ENCODE measurements at places on chromosomes 5 and 9. TPM values are rescaled to one million over a fixed set of nuclear protein-coding genes. Genes with fewer than 3 reads are reported as not detected.

Gene FREM1
- 3.5 TPM for total RNA-seq

Gene CEP120
- total RNA-seq: 46.8 TPM

Gene PFN3
- not detected for total RNA-seq

Gene COL27A1
- total RNA-seq: 1.6 TPM

Gene KCNN2
- 33.9 TPM for total RNA-seq

Gene DIRAS2
- 97.1 TPM for total RNA-seq

Gene TAS2R1
- not detected for total RNA-seq

Gene PCDHGA7
- 7.6 TPM for total RNA-seq

Gene GPX8
- total RNA-seq: 4.2 TPM

Gene PCDHA11
- 22.8 TPM for total RNA-seq

Gene CENPK
- total RNA-seq: 12.0 TPM

Gene DNM1
- 155 TPM for total RNA-seq

Gene SPINK7
- not detected for total RNA-seq

Gene ROPN1L
- total RNA-seq: 12.0 TPM

Gene FBXW2
- 63.7 TPM for total RNA-seq

Gene FCN2
- not detected for total RNA-seq

Gene OMD
- 1.6 TPM for total RNA-seq

Gene NUTM2F
- not detected for total RNA-seq

Gene RNF208
- 1.8 TPM for total RNA-seq

Gene ENC1
- total RNA-seq: 503 TPM

Gene TMEM215
- 9.0 TPM for total RNA-seq

Gene COL5A1
- 6.9 TPM for total RNA-seq

Gene DNAJB5
- 35.1 TPM for total RNA-seq

Gene CCDC180
- total RNA-seq: 16.1 TPM

Gene CCNI2
- total RNA-seq: 1.8 TPM

Gene SLC6A7
- total RNA-seq: 20.5 TPM

Gene RLN2
- total RNA-seq: 1.4 TPM

Gene EMB
- 31.1 TPM for total RNA-seq

Gene SCGB3A1
- total RNA-seq: not detected
